Smooth muscle cell of the pulmonary artery (primary cell): ENCODE measurements at places on chromosomes 4 and X. TPM values are rescaled to one million over a fixed set of nuclear protein-coding genes. Genes with fewer than 3 reads are reported as not detected.

G6PD gene
- total RNA-seq, result 109 and 142 TPM in 2 replicates

MAP7D2 gene
- 0.03 and 0.07 TPM in 2 replicates for total RNA-seq

PRKX gene
- total RNA-seq, result 11.3 and 14.3 TPM in 2 replicates

PAQR3 gene
- 19.2 and 20.5 TPM in 2 replicates for total RNA-seq

EGF gene
- 0.36 and 1.0 TPM in 2 replicates for total RNA-seq

LDB2 gene
- 11.3 and 70.6 TPM in 2 replicates for total RNA-seq

CLNK gene
- not detected in 2 replicates for total RNA-seq

TMPRSS11A gene
- not detected in 2 replicates for total RNA-seq

SPANXC gene
- total RNA-seq, result not detected in 2 replicates

PNMA6A gene
- 2.9 and 3.3 TPM in 2 replicates for total RNA-seq

SSX1 gene
- not detected in 2 replicates for total RNA-seq

NAP1L2 gene
- 1.2 and 1.3 TPM in 2 replicates for total RNA-seq

DCAF8L2 gene
- 0.20 TPM in 1 of 2 replicates, not detected in the other for total RNA-seq

PAGE2 gene
- total RNA-seq, result not detected in 2 replicates

SPATA4 gene
- total RNA-seq, result 0.23 and 0.46 TPM in 2 replicates

TCP11X2 gene
- not detected in 2 replicates for total RNA-seq

CLCN4 gene
- total RNA-seq, result 2.1 and 5.1 TPM in 2 replicates

SLC25A53 gene
- total RNA-seq, result 12.6 and 16.4 TPM in 2 replicates

QRFPR gene
- not detected in 2 replicates for total RNA-seq

ADH6 gene
- not detected in 2 replicates for total RNA-seq

CENPVL1 gene
- total RNA-seq, result not detected in 2 replicates

ARHGAP36 gene
- not detected in 2 replicates for total RNA-seq

HPGDS gene
- total RNA-seq, result not detected in 2 replicates

MAGED1 gene
- 153 and 201 TPM in 2 replicates for total RNA-seq

EREG gene
- 0.23 and 7.9 TPM in 2 replicates for total RNA-seq

ODAM gene
- not detected in 2 replicates for total RNA-seq

AVPR2 gene
- total RNA-seq, result not detected in 2 replicates

SLITRK2 gene
- not detected in 2 replicates for total RNA-seq

TRAM1L1 gene
- 0.59 and 1.8 TPM in 2 replicates for total RNA-seq

DMRTC1 gene
- total RNA-seq, result not detected in 2 replicates

TMEM156 gene
- 0.20 TPM in 1 of 2 replicates, not detected in the other for total RNA-seq

PHEX gene
- total RNA-seq, result 0.46 and 1.4 TPM in 2 replicates

CLTRN gene
- total RNA-seq, result 0.13 and 0.36 TPM in 2 replicates

HTN1 gene
- not detected in 2 replicates for total RNA-seq

ARX gene
- total RNA-seq, result not detected in 2 replicates

PHOX2B gene
- not detected in 2 replicates for total RNA-seq

NKX3-2 gene
- 0.13 TPM in 1 of 2 replicates, not detected in the other for total RNA-seq

GLRA2 gene
- total RNA-seq, result not detected in 2 replicates

BRS3 gene
- not detected in 2 replicates for total RNA-seq

KIAA1210 gene
- not detected in 2 replicates for total RNA-seq

WDFY3 gene
- 98.2 and 123 TPM in 2 replicates for total RNA-seq

GRK4 gene
- total RNA-seq, result 5.7 and 6.8 TPM in 2 replicates

NHS gene
- total RNA-seq, result 4.4 and 5.1 TPM in 2 replicates

MND1 gene
- 0.79 and 1.7 TPM in 2 replicates for total RNA-seq

PDGFRA gene
- 298 and 562 TPM in 2 replicates for total RNA-seq

TCEAL2 gene
- total RNA-seq, result 0.23 TPM in 1 of 2 replicates, not detected in the other

SMIM10L2A gene
- total RNA-seq, result 0.79 and 0.91 TPM in 2 replicates

TRPC5OS gene
- not detected in 2 replicates for total RNA-seq

COPS4 gene
- 69.8 and 102 TPM in 2 replicates for total RNA-seq

ENPEP gene
- total RNA-seq, result 0.43 and 4.7 TPM in 2 replicates

SSX2 gene
- not detected in 2 replicates for total RNA-seq

FAT1 gene
- 538 and 677 TPM in 2 replicates for total RNA-seq

FBXO8 gene
- 26.0 and 46.2 TPM in 2 replicates for total RNA-seq
